ENCODE measurements at places on chromosomes 12 and 14.
A peak's percentile ranks its signal among the peaks of the same experiment; 100 is the strongest.

GRCh38 chr14:73460691-73461127 is 2.4 kb upstream of the NUMB start:
- H3K36me3 ChIP-seq: peaks cover 4% of the 10 kb centered on the region
- H3K4me3 ChIP-seq: no peak overlapping the region
- no peak overlapping the region for H3K27ac ChIP-seq
- no peak for DNase-seq
- H3K27me3 ChIP-seq: peaks cover 17% of the 10 kb centered on the region

- H3K4me3 ChIP-seq: no peak overlapping the region
- DNase-seq: no peak
- no peaks in the 10 kb centered on the region for H3K36me3 ChIP-seq
- no peak overlapping the region for H3K27ac ChIP-seq
- no peaks in the 10 kb centered on the region for H3K4me1 ChIP-seq
Observed at GRCh38 chr12:81261508-81262207, 183.8 kb downstream of the ACSS3 start.

- no peaks in the 10 kb centered on the region for H3K27me3 ChIP-seq
- no peak for DNase-seq
- H3K27ac ChIP-seq: no peak overlapping the region
- no peaks in the 10 kb centered on the region for H3K4me1 ChIP-seq
Observed at GRCh38 chr12:27385766-27386564, 53.3 kb downstream of the BMAL2 start.

DNA sequence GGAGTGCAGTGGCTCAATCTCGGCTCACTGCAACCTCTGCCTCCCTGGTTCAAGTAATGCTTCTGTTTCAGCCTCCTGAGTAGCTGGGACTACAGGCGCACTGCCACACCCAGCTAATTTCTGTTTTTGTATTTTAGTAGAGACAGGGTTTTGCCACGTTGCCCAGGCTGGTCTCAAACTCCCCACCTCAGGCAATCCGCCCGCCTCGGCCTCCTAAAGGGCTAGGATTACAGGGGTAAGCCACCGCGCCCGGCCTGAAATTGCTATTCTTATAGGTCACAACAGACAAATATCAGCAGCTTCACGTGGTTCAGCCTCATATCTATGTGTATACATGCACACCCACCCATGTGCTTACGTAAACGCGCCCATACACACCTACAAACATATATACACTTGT is 23.6 kb downstream of the BATF start:
- no peaks in the 10 kb centered on the region for H3K27me3 ChIP-seq
- H3K4me1 ChIP-seq: peaks cover 46% of the 10 kb centered on the region
- peaks cover 25% of the 10 kb centered on the region for H3K36me3 ChIP-seq
- peak overlapping the region; percentile 49 for H3K27ac ChIP-seq
- no peak overlapping the region for H3K4me3 ChIP-seq

GRCh38 chr12:62292761-62293344 is 32.6 kb downstream of the USP15 start:
- H3K27me3 ChIP-seq: no peaks in the 10 kb centered on the region
- H3K27ac ChIP-seq: no peak overlapping the region
- peaks cover 66% of the 10 kb centered on the region for H3K4me1 ChIP-seq
- H3K4me3 ChIP-seq: no peak overlapping the region
- H3K36me3 ChIP-seq: peaks cover 76% of the 10 kb centered on the region
